Dermis microvascular lymphatic vessel endothelial cell (primary cell): ENCODE measurements at places on chromosomes 6 and 20. TPM values are rescaled to one million over a fixed set of nuclear protein-coding genes. Genes with fewer than 3 reads are reported as not detected.

KCNK16 gene
- not detected in 2 replicates for total RNA-seq

TRIM31 gene
- not detected in 2 replicates for total RNA-seq

FAM217A gene
- not detected in 2 replicates for total RNA-seq

ZC3H12D gene
- total RNA-seq, result under 0.01 TPM in 2 replicates

RBPJL gene
- not detected in 2 replicates for total RNA-seq

GRCh38 chr20:60117065-60117464, 158.8 kb downstream of the CDH26 start:
- no peak for DNase-seq

GRCh38 chr6:10719296-10719963, 3.4 kb upstream of the TMEM14C start:
- no peak for DNase-seq

DNA sequence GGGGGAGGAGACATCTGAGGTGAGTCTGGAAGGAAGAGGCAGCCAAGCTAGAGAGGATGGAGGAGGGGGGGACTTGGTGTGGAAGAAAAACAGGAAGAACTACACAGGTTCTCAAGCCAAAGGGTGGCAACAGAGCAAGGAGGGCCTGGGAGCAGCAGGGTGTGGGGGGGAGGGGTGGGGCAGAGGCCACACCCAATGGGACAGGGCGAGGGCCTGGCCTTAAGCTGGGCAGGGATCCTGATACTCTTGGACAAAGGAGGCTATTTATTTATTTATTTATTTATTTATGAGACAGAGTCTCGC, 359.0 kb downstream of the ZFAND3 start:
- DNase-seq, result no peak

DNA sequence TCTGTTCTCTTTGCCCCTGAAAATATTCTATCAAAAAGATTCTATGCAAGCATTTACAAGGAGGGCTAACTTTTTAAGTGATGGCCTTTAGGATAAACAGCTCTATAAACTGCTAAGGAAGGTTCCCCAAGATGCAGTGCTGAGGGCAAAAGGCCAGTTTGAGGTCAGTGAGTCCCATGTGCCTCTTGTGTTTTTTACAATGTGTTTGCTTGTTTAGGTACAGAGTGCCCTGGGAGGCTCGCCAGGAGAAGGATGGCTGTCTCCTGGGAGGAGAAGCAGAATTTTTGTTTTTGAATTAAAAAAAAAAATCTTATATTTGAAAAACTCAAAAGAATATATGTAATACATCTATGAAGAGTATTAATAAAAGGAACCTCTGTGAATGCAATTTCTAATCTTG, 12.8 kb downstream of the MTCH1 start:
- no peak for DNase-seq

DNA sequence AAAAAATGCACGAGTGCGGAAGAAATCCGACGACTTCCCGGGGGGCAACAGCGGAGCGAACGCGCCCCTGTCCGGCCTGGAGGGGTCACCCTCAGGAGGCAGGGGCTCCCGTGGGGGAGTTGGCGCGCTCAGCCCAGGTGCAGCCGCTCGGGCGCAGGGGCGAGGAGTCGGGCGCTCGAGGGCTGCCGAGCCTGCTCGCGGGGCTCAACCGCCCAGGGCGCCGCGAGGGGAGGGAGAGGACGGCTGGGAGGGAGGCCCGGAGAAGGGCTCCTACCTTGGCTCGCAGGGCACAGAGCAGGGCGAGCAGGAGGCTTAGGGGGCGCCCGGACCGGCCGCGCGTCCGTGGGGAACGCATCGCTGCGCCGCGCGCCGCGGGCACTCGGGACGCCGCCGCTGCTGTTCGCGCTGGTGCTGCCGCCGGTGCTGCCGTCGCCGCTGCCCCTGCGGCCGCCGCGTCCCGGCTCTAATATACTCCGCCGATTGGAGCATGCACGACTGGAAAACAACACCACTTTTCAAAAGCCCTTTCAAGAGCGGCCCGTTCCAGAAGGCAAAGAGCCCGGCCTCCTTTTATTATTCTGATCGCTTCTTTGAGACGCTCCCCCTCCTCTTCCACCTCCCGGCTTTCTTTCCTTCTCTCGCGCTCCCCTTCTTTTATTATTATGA, 490 bp downstream of the JAG1 start:
- no peak for DNase-seq

- no peak for DNase-seq
Observed at GRCh38 chr6:150491131-150491810, 108.4 kb upstream of the PLEKHG1 start.

DNA sequence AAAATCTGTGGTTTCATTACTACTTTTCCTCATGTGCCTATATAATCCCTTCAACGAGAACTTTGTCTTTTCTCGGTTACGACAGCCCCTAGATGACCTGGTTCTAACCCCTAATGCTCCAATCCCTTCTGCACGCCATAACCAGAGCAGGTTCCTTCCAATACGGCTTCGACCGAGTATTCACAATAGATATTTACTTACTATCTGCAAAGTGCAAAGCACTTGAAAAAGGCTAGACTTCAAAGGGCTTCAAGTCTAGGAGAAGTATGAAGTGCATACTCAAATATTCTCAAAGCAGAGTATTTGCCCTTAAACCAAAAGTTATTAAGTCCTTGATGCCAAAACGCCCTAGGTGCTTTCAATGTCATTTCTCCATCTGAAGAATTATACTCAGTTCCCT, 63.4 kb upstream of the NHSL1 start:
- DNase-seq, result no peak

DNA sequence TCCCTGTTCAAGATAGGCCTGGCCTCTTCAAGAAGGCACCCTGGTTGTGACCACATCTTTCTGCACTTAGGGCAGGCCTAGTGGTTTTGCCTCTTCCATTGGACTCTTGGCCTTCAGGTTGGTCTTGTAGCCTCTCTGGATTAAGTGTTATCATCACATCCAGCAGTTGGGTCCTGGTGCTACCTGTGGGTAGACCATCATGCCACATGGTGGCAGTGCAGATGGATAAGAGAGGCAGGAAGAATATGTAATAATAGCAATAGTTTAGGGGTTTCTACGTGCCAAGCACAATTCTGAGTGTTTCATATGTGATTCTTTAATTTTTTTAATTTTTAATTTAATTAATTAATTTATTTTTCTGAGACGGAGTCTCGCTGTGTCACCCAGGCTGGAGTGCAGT, 28.5 kb upstream of the SNRPB2 start:
- DNase-seq, result peak; percentile 17

DNA sequence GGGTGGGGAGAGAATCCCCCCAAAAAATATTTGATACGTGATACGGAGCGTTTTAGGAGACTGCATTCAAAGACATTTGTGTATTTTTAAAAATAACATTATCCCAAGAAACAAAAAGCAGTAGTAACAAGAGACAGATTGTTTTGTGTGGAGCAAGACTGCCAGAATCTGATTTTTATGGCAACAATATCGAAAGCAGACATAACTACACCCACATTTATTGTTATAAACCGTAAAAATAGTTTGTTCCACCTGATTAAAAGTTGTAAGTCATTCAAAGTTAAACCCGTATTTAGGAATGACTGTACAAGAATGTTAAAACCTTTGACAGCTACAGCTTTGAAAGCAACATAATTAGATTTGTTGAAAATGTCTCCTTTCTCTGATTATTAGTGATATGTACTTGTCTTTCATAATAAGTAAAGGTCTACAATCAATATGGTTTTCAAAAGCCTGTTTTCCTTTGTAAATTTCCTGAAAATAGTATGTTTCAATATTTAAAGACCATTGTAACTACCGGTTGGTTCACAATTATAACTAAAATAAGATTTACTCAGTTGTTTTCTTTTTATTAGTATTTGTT, 2.7 kb downstream of the EYA4 start:
- DNase-seq, result no peak

DNA sequence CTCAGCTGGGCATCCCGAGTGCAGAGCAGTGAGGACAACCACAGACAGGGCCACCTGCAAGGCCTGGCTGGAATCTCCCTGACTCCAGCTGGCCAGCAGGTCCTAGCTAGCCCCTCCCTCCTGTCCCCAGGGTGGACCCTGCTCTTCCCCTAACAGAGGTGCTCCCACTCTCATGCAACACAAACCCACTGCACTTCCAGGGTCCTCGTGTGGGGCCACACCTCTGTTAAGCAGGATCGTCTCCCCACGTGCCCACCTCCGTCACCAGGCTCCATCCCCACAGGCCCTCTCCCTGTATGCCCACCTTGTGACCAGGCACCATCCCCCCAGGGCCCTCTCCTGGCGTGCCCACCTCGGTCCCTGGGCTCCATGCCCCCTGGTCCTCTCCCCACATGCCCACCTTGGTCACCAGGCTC, 17.3 kb downstream of the TAF4 start:
- no peak for DNase-seq

- peak; percentile 21 for DNase-seq
Observed at GRCh38 chr6:137804637-137805036, 62.4 kb upstream of the TNFAIP3 start.

DNA sequence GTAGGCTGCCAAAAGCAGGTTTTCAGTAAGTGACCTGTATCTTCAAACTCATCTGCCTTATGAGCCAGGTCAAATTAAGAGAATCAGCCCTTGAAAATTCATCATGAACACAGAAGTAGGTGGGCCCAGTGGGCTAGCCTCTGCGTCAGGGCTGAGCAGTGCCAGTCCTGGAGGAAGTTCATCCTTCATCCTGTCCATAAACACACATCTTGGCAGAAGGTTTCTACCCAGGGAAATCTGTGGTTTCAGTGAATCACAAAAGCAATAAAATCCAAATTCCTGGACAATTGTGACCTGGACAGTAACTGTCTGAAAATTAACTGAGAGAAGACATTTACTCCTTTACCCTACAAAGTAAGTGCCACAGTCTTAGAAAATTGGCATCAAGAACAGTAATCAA, 72.4 kb downstream of the ATG5 start:
- DNase-seq, result no peak

- no peak for DNase-seq
Observed at GRCh38 chr6:111563581-111563980, 42.1 kb downstream of the TRAF3IP2 start.

GRCh38 chr6:13711324-13711732, 307 bp downstream of the RANBP9 start:
- no peak for DNase-seq

DNA sequence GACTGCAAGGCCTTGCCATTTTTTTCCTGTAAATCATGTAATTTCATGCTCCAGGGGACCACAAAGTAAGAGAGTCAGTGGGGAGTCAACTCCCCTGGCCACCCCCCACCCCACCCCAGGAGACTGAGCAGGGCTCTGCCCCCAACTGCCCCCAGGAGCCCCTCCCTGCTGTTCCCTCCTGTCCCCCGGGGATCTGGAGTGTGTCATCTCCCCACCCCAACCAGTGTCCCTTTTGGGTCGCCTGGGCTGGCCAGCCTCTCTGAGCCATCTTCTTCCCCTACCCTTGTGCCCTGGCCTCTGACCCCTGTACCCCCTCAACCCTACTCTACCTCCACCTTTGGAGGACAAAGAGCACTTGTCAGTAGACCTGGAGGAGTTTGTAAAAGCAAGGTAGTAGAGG, 29.4 kb downstream of the FOXP4 start:
- no peak for DNase-seq

DNA sequence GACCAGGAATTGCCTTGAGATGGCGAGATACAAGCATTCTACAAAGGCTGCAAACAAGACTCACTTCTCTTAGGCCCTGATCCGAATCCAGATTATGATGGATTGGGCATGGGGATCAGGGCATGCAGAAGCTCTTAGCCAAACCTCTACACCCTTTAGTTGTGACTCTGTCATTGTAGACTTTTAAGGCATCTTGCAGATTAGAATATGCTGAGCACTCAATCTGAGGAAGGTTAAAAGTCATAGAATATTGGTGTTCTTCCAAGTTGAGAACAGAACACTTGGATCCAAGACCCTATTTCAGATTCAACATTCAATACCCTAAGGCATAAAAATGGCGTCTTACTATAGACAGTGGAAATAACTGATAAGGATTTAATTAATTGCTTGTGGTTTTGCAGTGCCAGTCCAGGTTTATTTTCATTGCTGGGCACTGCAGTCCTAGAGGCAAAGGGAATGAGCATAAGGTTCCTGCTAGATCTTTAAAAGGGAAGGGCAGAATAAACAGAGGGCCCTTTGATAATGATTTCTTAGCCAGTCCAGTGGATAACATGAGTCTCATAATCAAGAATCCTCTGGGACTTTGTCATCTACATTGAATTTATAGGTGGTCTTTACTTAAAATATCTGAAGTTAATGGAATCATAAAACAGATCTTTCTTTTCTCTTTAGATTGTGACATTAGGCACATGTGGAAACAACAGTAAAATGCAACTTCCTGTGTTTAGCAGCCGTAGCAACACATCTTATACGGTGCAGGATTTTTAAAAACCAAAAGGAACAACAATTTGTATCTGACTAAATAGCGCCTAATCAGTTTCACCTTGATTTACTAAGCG, 17.6 kb downstream of the PHACTR2 start:
- no peak for DNase-seq

DNA sequence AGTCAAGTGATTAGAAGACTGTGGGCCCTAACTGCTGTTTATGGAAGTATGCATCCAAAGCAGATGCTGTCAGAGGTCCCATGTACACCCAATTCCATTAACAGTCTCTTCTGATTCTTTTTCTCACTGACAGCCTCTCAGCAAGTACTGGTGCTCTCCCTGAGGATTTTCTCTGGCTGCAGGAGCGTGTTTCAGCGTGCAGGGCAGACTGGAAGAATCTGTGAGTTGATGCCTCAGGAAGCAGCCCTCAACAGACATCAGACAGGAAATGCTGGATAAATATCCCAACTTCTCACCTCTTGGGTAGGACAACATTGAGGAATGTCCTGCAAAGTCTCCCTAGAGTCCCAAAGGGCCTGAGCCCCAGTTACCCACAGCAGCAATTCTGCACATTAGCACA, 40.8 kb downstream of the ANKEF1 start:
- peak; percentile 49 for DNase-seq

DNA sequence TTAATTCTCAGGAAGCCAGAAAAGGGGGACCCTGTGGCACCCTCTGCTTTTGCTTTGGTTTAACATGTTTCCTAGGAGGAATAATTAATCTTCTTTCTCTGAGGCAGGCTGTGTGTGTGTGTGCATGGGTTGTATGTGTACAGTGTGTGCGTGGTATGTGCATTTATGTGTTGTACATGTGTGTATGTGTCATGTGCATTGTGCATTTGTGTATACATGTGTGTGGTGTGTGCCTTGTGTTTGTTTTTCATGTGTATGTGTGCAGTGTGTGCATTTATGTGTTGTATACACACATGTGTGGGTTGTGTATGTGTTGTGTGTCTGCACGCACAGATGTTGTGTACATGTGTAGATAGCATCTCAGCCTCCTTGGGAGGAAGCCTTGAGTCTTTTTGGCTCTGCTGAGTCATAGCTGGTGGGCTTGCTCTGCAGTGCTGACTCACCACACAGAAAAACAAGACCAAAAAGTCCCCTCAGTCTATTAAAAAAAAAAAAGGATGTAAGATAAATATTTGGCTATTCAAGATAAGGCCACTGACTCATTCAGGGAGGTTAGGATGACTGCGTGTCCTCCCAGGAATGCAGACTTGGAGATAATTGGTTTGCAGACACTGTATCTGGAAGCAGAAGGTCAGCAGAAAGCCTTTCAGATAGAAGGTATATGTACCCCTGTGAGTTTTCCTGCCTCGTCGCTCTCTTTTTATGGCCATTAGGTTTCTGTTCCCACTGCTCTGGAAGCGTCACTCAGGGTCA, 58.6 kb downstream of the SYNJ2 start:
- DNase-seq, result peak; percentile 99

- peak; percentile 42 for DNase-seq
Observed at GRCh38 chr20:34363465-34364222, 571 bp downstream of the ITCH start.

- DNase-seq, result no peak
Observed at GRCh38 chr20:62599216-62600110, 42.8 kb upstream of the SLCO4A1 start.
